ENCODE measurements at places on chromosomes 13 and 19. TPM values are rescaled to one million over a fixed set of nuclear protein-coding genes. Genes with fewer than 3 reads are reported as not detected.

GRCh38 chr19:10523135-10523636 is 5.9 kb upstream of the S1PR5 start:
- peaks cover 24% of the 10 kb centered on the region for H3K4me1 ChIP-seq
- H3K4me3 ChIP-seq: no peak overlapping the region
- peak; percentile 64 for DNase-seq
- H3K27ac ChIP-seq: no peak overlapping the region

Gene PSG3
- not detected for total RNA-seq

DNA sequence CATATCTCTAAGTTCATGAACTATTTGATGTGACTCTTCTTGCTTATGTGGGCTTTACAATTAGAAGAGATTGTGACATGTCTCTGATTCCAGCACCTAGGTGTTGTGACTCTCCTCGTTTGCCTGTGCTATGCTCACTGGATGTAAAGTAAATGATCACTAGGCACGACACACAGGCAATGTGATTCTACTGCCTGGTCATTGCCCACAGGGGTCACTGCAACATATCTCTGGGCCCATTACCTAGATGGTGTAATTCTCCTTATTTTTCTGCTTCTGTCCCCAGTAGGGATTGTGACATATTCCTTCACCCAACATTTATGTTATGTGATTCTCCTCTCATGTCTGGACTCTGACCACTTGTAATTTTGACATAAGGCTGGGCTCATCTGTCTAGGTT is 65.8 kb upstream of the ZNF91 start:
- no peak overlapping the region for H3K27ac ChIP-seq
- H3K36me3 ChIP-seq: no peaks in the 10 kb centered on the region
- no peak for DNase-seq
- no peaks in the 10 kb centered on the region for H3K4me1 ChIP-seq
- no peaks in the 10 kb centered on the region for H3K27me3 ChIP-seq

DNA sequence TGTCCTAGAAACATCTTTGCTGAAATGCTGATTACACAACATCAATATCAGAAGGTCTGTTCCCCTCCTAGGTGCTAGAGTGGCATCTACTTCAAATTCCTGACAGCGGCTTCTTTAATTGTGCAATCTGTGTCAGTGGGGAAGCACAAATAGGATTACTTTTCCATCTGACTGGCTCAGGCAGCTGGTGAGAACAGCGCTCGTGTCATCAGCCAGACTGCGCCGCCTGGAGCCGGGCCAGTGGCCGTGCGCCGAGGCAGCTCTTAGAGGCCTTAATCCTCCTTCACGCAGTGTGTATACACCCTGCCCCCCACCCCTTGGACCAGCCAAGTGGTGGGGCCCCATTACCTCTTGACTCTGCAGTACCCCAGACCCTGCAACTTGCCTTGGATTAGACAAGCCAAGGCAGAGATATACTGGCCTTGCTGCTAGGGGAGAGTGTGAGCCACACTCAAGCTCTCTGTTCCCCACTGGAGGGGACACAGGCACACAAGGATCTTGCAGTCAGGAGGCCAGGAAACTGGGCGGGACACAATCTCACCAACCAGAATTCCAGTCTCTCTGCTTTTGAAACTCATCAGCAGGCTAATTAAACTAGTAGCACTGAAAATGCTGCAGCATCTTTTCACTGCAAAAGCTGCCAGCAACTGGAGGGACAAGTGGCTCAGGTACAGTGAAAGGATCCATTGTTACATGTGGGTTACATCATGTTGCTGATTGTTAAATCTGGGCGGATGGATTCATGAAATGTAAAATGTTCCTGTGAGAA is 48.9 kb upstream of the EPHX3 start:
- no peaks in the 10 kb centered on the region for H3K36me3 ChIP-seq
- H3K27ac ChIP-seq: peak overlapping the region; percentile 29
- no peaks in the 10 kb centered on the region for H3K27me3 ChIP-seq
- H3K4me3 ChIP-seq: no peak overlapping the region
- no peak for DNase-seq
- peaks cover 84% of the 10 kb centered on the region for H3K4me1 ChIP-seq

GRCh38 chr19:41324921-41325639 is 15.1 kb downstream of the CCDC97 start:
- H3K36me3 ChIP-seq: peaks cover 22% of the 10 kb centered on the region
- H3K4me3 ChIP-seq: no peak overlapping the region
- peaks cover 50% of the 10 kb centered on the region for H3K4me1 ChIP-seq

All from CD8-positive, alpha-beta memory T cell (primary cell).